ENCODE measurements at places on chromosomes 7 and 10.

DNA sequence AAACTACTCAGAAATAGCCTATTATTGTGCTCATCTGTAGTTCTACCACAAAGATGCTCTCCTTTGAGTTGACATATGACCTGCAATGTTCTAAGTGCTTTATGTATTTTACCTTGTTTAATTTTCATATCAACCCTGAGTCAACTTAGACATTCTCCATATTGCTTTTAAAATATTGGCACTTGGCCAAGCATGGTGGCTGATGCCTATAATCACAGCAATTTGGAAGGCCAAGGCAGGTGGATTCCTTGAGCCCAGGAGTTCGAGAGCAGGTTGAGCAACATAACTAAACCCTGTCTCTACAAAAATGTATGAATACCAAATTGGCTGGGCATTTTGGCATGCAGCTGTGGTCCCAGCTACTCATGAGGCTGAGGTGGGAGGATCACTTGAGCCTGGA, 50.6 kb downstream of the PRKG1 start:
- DNase-seq, result no peak

GRCh38 chr7:79461660-79462059, 8.2 kb upstream of the MAGI2 start:
- DNase-seq, result no peak

GRCh38 chr7:30761214-30762156, 9.6 kb downstream of the INMT start:
- no peak for DNase-seq

- no peak for DNase-seq
These were observed 67.4 kb downstream of the NOD1 start for GRCh38 chr7:30411173-30411572.

GRCh38 chr7:15252181-15252580, 309.6 kb downstream of the AGMO start:
- no peak for DNase-seq

GRCh38 chr10:34959321-34959720, 130.8 kb downstream of the CUL2 start:
- DNase-seq, result no peak

DNA sequence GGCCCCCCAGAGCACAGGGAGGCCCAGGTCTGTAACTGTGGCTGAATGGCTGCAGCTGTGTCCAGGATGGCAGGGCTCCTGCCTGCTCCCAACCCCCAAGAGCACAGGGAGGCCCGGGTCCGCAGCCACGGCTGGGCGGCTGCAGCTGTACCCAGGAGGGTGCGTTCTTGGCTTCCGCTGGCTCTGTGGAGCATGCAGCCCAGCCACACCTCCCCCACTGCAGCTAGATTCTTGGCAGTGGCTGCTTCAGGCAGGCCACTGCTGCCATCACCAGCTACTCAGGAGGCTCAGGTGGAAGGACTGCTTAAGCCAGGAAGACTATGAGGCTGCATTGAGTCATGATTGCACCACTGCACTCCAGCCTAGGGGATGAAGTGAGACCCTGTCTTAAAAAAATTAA, 27.9 kb downstream of the C7orf25 start:
- no peak for DNase-seq

DNA sequence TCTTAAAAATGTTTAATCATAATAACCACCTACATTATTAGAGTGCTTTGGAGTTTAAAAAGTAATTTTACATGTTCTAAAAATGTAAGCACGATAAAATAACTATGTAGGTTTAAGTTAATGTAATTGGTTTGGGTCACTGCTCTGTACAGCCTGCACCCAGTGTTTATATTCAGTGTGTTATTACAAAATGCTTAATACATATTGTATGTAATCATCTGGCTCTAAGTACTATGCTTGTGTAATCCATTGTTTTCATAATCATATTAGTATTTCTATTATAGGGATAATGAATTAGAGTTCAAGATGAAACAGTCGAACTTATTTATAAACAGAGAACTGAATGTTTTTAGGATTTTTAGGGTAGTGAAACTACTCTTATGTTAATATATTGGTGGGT, 13.1 kb downstream of the RPA3 start:
- no peak for DNase-seq

DNA sequence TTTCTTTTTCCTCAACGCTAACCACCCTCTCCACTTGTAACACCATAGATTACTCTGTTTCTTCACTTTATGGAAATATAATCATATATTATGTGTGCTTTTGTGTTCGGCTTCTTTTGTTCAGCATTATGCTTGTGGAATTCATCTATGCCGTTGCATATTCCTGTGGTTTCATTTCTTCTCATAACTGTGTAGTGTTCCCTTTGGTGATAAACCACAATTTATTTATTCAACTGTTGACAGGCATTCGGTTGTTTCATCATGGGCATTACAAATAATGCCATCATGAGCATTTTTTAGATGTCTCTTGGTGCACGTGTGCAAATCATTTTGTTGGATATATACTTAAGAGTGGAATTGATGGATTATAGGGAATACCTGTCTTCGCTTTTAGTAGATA, 12.1 kb downstream of the AVL9 start:
- DNase-seq, result no peak

DNA sequence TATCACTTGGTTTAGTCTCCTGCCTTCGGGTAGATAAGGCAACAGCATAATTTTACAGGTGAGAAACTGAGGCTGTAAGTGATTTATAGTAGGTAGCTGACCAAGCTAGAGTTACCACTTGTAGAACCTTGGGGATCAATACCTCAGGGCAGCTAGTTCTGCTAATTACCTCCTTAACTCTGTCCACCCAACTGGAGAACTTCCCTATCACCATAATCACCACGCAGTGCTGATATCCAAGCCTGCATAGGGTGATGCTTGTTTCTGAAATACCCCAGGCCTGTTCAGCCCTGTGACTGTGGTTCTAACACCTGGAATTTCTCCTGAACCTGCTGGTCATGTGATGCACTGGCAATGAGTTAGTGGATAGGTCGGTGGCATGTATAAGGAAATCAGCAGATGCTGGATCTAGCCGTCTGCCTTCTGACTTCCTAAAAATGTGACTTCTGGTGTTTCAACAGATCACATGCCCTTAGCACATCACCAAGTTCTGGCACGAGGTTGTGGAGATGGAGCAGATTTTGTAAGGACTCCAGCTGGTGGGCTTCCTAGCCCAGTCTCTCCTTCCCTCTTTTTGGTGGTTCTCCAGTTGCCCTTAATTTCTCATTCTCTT, 15.3 kb downstream of the PLAU start:
- DNase-seq, result no peak

DNA sequence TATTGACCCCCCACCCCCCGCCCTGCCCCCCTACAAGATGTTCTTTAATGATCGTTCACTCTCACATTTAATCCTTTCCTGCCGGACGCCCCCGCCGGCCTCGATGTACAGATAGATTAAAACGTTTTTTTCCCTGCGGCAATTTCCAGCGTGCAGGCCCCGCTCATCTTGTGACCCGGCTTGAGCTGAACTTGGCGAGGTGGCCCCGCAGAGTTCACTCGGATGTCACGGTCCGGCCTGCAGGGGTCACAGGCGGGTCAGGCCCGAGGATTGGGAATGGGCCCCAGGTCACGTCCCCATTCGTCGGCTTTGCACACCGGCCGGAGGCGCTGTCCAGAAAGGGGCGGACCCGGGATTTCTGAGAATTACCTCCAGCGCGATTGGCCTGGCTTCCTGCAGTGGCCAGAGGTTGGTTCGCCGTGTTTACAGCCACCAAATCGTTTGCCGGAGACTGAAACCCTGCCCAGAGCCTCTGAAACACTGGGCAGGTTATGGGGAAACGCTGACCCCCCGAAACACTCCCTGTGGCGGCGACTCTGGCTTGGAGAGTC, 1.9 kb upstream of the CYP26A1 start:
- DNase-seq, result no peak

GRCh38 chr10:48904861-48905260, 34.8 kb downstream of the LRRC18 start:
- no peak for DNase-seq

DNA sequence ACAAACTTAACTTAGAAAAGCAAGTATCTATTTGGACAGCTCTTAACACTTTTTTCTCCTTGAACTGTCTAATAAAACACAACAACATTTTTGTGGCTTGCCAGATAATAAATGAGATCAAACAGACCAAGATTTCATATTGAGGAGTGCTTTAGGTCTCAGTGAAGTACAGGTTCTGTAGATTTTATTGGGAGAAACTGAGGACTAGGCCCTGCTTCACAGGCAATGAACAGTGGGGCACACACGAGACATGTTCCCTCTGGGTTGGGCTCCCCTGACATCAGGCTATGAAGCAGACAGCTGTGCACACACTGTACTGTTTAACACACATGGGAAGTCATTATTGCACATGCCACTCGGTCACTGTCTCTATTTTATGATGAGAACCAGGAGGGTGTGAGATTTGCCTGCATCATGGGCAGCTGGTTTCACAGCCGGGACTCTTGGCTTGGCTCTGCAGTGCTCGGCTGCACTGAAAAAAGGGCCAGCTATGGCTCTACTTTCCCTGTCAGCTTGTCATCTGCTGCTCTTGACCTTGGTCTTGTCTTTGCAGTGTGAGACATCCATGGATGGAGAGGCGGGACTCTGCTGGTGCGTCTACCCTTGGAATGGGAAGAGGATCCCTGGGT, 4.2 kb downstream of the IGFBP1 start:
- DNase-seq, result no peak

GRCh38 chr7:131284702-131285419, 42.8 kb upstream of the MKLN1 start:
- no peak for DNase-seq

- DNase-seq, result no peak
These were observed 24.9 kb downstream of the C10orf71 start for GRCh38 chr10:49323896-49324270.

DNA sequence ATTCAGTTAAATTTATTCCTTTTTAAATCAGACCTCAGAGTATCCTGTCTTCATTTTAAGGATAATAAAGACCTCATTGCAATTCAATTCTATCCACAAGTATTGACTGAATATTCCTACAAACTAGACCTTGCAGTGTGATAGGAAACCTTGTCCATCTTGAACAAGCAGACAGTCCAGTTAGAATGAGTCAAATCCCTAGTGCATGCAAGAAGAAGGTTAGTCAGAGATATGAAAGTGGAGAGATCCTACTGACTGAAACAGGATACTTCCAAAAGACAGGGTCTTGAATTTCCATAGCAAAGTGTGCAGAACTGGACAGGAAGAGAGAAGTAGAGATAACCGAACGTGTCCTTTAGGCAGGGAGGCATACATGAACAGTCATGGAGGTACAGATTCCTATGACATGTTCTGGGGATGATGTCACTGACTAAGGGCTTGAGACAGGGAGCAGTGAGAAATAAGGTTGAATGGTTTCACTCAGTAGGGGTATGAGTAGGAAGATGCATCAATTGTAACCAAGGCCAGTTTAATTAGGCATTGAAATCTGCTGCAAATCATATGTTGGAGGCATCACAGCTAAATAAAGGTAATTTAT, 45.2 kb downstream of the PPP1R3A start:
- no peak for DNase-seq

DNA sequence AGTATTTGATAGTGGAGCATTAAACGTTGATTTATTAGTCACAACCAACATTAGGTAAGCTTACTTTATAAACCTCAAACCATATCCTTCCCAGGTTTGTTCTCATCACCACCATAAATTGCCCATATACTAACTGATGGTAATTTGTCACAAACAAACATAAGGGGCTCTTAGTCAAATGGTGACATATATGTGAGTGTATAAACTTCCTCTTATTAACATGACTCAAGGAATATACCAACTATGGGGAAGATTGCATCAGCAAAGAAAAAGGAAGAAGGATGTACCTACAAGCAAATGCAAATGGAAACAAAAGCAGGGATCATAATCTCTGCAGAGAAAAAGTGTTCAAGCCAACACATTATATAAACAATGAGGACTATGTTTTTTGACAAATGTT, 418.2 kb upstream of the AKR1E2 start:
- no peak for DNase-seq

GRCh38 chr7:46630031-46630430, 709.0 kb upstream of the IGFBP3 start:
- no peak for DNase-seq

GRCh38 chr10:91743465-91743864, 54.8 kb upstream of the TNKS2 start:
- DNase-seq, result no peak

DNA sequence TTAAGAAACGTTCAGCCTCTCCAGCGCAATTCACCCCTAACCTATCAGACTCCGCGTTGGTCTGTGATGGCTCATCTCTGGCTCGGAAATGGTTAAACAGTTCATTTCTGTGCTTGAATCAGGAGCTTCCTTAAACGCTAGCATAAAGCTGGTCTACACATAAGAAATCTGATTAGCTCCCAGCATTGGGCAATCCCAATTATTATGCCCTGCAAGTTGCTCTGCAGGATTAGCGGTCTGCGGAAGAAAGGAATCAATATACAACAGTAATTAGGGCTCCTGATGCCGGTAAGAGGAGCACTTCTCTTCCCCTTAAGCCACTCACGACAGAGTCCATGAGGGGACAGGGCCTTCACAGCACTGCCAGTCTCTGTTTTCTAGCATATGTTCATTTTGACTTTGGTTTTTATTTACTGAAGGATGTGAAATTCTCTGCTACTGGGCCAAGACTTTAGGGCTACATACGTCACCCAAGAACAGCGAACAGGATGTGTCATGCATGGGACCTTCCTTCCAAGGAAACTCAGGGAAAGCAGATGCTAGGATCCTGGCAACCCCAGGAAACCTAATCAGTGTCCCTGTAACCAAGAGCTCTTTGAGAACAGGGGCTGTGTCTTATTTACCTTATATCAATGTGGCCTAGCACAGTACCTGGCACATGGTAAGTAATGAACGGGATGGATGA, 324.4 kb downstream of the KCNMA1 start:
- no peak for DNase-seq

GRCh38 chr7:5646846-5647245, 134.6 kb downstream of the RNF216 start:
- no peak for DNase-seq

- DNase-seq, result no peak
These were observed 199.8 kb downstream of the DPP6 start for GRCh38 chr7:154252046-154252445.

DNA sequence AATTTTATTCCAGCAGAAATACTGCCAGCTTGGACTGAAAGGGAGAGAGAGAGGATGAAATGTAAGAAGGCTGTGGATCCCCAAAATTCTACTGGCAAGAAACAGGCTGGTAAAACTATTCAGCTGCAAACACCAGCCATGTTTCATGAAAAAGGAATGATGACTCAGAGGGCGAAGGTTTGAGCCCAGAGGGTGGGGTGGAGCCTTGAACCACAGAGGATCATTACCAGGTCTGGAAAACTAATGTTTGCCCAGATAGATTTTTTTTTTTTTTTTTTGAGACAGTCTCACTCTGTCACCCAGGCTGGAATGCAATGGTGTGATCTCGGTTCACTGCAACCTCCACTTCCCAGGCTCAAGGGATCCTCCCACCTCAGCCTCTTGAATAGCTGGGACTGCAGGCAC, 41.7 kb upstream of the NRF1 start:
- no peak for DNase-seq

All from NCI-H1417 treated with DMSO at 0.1 percent for 48 hours (cell line).